ENCODE measurements at places on chromosomes 2 and 18.

DNA sequence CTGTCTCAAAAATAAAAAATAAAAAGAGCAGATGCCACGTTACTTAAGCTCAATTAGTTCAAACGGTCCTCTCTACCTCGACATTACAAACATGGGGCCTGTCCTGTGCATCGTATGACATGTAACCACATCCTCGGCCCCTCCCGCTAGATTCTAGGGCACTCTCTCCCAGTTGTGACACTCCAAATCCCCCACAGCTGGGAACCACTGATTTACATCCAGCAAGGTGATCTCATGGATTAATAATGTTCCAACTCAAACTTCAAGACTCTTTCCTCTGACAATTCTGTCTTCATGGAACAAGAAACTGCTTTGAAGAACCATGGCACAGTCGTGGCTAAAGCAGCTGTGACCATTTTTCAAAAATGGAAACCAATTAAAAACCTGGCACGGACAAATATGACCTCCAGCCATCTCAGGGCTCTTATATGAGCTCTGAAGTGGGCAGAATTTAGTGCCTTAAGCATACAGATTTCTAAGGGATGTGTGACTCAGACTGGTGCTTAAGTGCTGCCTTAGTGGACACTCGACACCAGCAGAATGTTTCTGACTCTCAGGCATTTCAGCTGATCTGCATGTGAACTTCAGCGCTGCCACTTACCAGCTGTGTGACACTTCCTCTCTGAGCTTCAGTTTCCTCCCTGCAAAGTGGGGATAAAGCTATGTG, 31.7 kb upstream of the ASAP2 start:
- DNase-seq: no peak

DNA sequence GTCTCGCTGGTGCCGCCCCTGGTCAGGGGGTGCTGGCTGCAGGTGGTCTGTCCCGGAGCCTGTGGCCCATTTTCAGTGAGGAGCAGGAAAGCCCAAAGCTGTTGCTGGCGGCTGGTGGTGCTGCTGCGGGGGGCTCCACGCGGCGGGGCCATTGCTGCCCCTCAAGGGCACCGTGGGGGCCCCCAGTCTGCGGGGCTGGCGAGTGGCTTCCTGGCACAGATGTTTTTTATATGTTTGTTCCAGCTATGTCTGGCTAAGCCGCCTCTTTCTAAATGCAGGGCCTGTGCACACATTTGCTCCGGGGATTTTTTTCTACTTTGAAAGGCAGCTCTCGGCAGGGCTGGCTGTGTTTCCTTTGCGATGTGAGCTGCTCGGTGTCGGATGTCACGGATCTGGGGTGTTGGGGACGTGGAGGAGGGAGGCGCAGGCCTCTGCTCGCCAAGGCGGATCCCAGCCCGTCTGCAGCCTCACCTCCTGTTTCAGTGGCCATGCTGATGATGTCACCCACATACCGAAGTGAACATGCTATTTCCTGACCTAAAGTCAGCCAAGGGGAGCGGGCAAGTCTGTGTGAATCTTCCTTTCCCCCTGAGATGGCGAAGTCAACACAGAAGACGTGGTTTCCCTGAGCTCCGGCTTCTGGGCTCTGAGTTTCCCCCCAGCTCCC, 112.0 kb upstream of the CTDP1 start:
- DNase-seq: no peak

DNA sequence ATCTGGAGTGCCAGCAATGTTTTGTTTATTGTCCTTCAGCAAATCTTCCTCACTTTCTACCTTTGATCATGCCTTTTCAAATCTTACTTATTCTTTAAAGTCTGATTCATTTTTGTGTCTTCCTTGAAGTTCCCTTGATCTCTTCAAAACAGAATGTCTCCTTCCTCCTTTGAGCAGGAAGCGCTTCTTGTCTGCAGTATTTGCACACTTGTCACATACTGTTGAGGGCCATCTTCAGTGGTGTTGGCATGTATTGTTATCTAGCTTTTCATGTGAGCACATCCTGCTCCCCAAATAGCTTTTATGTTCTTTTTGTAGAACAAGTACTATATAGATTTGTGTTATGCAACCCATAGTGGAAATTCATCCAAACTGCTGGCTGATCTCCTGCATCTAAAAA, 5.9 kb upstream of the CERS6 start:
- no peak for DNase-seq

DNA sequence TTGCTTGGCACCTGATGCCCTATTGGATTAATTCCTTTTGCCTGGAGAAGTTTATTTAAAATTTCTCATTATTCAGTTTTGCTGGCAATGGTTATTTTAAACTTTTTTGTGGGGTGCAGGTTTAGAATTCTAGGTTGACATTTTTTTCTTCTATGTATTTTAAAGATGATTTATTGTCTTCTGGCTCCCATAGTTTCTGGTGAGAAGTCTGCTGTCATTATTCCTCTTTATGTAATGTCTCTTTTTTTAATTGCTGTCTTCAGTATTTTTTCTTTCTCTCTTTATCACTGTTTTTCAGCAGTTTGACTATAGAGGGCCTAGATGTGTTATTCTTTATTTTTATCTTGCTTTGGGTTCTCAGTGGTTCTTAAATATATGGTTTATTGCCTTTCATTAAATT, 182.2 kb upstream of the STON1 start:
- DNase-seq: no peak
